Inflammatory macrophage treated with lipopolysaccharide for 1 hour (primary cell): ENCODE measurements at places on chromosomes 3 and 15.

GRCh38 chr15:78567531-78567930, 2.2 kb downstream of the CHRNA5 start:
- no peak for DNase-seq

DNA sequence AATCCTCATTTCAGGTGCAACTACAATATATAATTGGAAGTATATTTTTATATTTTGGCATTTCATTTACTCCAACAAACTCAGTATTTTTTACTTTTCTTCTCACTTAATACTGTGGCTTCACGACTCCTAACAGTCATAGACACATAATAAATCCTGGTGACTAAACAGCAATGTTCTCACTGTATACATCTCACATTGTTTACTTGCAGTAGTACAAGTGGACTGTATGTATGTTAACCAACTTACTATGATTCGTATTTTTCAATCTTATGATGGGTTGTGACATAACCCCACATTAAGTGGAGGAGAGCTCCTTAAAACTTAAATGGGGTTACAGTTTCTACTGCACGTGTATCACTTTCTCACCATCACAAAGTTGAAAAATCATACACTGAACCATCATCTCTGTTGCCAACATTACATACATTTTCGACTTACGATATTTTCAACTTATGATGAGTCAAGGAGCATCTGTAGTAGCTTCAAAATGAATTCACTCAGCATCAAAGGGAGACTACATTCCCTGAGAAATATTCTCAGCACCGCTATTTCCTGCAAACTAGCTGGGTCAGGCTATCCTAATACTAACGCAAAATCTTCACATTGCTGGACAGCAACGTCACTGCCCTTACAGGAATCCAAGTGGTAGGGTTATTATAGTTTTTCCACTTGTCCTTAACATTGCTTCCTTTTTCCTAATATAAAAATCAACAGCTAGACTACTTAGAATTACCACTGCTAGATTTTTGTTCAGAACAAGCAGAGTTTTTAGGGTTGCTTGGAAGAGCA, 7.3 kb downstream of the ADAM10 start:
- DNase-seq = no peak

DNA sequence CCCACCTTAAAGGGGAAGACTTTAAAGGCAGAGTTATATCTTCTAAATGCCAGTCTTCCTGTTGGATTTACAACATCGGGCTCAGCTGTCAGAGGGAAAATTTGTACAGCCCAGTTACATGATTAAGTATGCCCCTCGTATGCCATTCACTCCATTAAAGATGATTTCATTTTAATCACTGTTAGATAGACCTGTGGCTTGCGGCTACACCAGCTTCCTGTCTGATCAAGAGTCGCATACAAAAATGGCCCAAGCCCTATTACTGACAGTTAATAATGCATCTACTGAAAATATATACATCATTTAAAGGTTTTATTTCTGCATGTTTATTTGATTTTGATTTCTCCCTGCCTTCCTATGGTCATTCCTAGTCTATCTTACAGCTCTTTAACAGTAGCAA, 7.1 kb downstream of the EIF4E3 start:
- no peak for DNase-seq

DNA sequence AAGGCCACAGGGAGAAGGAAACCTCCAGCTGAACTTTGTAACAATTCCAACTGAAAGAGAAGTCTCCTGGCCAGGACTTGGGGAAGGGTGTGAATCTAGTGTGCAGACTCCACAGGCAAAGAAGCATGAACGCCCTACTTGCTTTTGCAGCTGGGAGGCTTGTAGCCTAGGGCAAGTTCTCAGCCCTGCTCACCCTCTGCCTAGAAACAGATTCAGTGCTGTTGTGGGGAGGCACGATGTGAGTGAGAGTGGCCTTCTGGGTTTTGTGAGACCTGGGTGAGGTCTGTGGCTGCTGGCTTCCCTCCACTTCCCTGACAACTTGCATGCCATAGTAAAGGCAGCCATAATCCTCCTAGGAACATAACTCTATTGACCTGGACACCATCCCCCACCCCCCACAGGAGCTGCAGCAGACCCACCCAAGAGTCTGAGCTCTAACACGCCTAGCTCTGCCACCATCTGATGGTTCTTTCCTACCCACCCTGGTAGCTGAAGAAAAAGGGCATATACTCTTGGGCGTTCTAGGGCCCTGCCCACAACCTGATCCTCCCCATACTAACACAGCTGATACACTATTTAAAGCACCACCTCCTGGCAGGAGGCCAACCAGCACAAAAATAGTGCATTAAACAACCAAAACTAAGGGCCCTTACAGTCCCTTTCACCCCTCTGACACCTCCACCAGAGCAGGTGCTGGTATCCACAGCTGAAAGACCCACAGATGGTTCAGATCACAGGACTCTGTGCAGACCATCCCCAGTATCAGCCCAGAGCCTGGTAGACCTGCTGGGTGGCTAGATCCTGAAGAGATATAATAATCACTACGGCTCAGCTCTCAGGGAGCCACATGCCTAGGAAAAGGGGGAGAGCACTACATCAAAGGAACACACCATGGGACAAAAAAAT, 426.5 kb downstream of the IGSF11 start:
- DNase-seq = no peak

DNA sequence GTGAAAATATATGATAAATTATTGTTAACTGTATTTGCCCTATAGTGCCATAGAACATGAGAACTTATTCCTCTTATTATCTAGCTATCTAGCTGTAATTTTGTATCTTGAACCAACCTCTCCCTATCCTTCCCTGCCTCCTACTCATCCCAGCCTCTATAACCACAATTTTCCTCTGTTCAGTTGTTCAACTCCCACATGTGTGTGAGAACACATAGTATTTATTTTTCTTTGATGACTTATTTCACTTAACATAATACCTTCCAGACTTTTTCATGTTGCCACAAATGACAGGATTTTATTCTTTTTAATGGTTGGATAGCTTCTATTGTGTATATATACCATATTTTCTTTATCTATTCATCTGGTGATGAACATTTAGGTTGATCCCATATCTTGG, 85.4 kb upstream of the SUCLG2 start:
- no peak for DNase-seq

DNA sequence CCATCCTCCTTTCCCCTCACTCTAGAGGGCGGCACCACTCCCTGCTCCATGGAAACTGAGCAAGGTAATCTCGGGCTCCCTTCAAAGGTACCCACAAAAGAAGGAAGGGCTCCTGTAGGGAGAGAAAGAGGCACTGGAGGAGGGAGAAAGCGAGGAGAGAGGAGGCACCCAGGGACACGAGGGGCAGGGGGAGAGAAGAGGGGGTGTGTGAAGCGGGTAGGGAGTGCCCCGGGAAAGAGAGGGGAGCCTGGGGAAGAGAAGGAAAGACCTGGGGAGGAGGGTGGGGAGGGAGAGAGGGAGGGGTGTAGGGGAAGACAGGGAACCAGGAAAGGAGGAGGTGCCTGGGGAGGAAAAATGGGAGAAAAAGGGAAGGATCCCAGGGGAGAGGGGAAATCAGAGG, 523 bp downstream of the VILL start:
- DNase-seq = no peak
